ENCODE measurements at places on chromosomes 3 and 15.

- DNase-seq = no peak
Observed at GRCh38 chr3:54353546-54353945, 231.2 kb downstream of the CACNA2D3 start.

GRCh38 chr3:54337846-54338245, 215.5 kb downstream of the CACNA2D3 start:
- DNase-seq = no peak

GRCh38 chr3:71395470-71395869, 188.1 kb downstream of the FOXP1 start:
- DNase-seq = no peak

DNA sequence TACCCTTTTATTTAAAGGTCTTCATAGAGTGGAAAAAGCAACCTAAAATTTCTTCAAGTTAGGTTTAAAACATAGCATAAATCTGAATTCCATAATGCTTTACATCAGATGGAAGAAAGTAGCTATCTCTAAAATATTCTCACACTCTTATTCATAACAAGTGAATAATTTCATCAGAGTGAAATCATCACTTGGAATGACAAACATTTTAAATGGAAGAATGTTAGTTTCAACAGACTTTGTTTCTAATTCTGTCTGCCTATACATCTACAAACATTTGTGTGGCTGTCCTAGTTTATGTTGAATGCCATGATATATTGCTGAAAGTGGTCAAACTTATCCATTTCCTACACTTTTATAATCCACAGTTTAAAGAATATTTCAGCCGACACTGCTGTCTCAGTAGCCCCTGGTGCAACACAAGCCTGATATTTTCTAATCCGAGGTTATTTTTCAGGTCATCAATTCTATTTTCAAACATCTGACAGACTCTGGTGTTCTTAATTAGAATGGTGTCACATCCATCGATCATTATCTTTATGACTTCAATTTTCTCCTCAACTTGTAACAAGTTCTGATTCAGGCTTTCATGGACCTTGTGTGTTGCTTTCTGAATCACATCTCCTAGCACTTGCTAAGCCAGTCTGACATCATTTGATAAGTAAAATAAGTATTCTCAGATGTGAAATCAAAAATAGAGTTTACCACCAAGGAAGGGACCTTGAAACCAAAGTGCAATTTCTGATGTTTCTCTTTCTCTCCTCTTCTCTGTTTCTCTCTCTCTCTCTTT, 17.1 kb upstream of the CNTN3 start:
- no peak for DNase-seq

- no peak for DNase-seq
Observed at GRCh38 chr3:123067689-123068600, 1.1 kb downstream of the PDIA5 start.

DNA sequence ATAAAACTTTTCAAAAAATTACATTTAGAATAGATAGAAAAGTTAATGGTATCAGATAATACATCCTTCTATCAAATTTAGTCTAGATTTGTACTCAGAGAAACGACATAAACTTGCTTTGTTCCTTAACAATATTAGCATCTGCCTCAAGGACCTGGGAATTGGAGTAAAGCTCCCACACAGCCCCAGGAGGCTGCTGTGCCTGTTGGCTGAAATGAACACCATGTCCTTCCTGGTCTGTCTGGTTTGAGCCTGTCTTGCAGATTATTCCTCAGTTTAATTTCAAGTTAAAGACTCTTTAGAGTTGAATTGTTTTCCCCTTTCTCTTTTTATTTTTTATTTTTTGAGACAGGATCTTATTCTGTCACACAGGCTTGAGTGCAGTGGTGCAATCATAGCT, 19.4 kb downstream of the GNB5 start:
- DNase-seq = no peak

DNA sequence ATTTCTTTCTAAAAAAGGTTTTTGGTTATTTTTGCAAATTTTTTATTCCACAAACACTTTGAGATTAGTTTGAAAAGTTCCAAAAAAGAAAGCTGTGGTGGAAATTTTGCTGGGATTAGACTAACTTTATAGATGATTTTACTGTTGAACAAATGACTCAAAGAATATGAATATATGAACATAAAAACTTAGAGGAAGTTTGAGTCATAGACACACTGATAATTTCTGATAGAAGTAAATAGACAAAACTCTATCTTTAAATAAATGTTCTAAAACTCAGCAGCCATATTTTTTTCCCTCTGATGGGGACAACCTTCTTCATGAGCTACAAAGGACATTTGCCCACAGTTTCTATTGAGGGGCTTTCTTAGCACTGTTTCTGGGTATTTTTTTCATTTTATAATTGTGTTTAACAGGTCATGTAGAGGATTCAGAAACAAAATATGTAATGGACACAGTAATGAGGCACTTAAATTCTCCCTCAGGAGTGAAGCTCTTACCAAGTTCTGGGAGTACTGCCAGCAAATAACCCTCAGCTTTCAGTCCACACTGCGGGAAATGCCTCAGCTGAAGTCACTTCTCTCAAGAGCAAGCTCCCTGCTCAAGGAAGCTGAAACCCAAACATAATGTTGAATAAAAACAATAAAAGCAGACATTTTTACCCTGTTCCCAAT, 157.6 kb downstream of the NFKBIZ start:
- DNase-seq = no peak
